GM04504 (cell line): ENCODE measurements at places on chromosomes 3 and 15.

DNA sequence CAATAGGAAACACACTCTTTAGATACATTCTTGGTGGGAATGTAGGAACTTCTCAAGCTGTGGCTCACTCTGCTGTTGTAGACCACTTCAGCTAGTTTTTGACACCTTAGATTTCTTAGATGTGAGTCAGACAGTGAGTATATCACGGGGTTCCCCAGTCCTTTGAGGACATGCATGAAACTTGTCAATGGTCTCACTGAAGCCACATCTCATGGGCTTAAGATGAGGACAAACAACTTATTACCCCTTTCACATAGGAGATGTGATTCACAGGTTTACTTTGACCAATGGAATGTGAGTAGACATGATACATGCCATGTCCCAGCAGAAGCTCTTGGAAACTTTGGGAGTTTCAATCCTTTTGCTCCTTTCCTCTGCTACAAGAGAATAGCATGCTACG, 325.5 kb downstream of the CHST2 start:
- DNase-seq, result no peak

DNA sequence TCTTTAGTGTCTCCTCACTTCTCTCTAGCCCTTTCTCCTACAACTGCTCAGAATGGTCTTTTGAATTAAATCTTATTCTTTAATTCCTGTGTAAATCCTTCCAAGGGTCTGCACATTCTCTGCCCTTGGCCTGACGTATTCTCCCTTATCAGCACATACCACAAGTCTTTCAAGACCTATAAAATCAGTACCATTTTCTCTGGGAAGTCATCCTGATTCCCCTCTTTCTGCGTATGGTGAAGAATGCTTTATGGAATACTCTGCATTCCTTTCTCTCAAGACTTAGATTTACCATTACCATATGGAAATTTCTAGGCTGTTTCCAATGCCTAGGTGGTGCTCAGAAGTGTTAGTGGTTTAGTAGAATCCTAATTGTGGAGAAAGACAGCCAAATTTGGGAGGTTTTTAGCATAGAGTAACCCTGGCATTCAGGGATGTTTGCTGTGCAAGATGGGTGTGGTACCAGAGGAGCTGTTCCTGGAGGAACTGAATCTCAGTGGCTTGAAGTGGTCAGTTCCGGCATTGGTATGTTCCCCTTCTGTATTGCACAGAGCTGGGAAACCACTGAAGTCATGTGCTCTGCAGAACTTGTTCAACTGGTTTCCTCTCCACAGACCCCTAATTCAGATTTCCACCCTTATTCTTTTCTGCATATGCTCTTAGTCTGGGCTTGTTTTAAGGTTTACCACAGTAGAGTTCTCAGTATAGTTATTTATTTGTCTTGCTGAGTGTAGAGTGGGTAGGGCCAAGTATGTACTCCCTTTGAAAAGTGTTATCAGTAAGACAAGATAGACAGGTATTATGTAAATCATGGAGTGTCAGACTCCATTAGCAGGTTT, 24.5 kb downstream of the IQGAP1 start:
- no peak for DNase-seq

- no peak for DNase-seq
Observed at GRCh38 chr3:14248849-14249523, 70.4 kb downstream of the LSM3 start.

DNA sequence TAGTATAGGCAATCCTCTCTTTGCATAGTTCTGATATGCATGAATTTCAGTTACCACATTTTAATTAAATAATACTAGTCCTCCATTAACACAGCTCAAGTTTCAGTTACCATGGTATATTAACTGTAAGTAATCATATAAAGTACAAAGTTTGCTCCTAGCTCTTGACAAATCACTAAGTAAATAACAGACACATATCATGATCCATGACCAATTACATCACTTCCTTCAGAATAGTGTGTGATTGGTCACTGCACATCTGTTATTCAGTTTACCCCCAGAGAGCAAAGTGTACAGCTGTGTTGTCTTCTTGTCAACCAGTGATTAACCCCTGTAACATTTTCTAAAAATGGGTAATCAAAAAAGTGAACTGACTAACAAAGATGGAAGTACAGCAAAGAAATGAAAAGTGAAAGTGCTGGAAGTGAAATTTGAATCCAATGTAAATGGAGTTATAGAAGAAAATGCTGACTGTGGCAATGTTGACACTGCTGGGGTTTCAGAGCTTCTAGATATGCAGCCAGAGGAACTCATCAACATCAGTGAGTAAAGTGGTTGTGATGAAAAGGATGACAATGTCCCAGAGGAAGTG, 30.2 kb upstream of the LEKR1 start:
- no peak for DNase-seq

DNA sequence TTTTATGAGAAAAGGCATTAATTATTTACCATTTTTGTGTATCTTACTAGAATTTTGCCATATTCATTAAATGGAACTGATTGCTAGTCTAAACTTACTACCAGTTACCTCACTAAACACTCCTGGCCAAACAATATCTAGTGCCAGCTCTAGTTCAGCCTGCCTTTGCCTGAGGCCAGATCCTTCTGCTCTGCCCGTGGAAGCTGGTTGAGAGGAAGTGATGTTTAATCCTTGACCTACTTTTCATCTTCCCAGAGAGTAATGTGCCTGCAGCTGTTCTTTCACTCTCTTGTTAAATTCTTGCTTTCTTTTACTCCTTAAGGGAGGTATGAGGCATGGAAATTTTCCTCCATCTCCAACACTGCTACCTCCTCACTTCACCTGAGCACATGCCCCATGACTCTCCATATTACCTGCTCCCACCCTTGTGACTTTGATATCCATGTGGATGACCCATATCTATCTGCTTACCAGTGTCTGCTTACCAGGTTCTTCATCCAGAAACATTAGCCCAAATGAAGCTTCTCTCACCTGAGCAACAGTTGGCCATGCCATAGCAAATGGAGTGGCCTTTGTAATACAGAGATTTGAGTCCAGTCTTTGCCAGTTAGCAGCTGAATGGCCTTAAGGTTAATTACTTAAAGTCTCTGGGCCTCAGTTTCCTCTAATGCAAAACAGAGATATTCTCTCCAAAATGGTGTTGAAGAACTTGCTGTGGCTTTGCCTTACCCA, 53.4 kb downstream of the UBE2E1 start:
- no peak for DNase-seq

GRCh38 chr3:154931484-154931883, 148.6 kb upstream of the MME start:
- peak; percentile 44 for DNase-seq

DNA sequence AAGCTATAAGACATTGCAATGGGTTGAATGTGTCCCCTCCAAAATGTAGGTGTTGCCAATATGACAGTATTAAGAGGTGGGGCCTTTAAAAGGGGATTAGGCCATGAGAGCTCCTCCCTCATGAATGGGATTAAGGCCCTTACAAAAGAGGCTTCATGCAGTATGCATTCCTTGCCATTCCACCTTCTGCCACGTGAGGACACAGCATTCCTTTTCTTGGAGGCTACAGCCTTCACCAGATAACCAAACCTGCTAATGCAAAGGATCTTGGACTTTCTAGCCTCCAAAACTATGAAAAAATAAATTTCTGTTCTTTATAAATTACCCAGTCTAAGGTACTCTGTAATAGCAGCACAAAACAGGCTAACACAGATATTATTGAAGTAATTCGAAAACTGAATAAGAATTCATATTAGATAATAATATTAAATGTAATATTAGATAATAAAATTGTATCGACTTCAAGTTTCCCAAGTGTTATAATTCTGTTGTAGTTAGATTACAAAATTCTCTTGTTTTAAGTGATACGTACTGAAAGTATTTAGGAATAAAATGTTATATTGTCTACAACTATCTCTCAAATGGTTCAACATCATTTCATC, 29.4 kb upstream of the ATP8B4 start:
- DNase-seq, result no peak
